ENCODE measurements at places on chromosomes 5 and 9.

GRCh38 chr9:78114581-78114980 lies 83.0 kb upstream of the GNAQ start:
- DNase-seq: no peak

GRCh38 chr9:134355561-134356279 lies 29.5 kb downstream of the RXRA start:
- no peak for DNase-seq

DNA sequence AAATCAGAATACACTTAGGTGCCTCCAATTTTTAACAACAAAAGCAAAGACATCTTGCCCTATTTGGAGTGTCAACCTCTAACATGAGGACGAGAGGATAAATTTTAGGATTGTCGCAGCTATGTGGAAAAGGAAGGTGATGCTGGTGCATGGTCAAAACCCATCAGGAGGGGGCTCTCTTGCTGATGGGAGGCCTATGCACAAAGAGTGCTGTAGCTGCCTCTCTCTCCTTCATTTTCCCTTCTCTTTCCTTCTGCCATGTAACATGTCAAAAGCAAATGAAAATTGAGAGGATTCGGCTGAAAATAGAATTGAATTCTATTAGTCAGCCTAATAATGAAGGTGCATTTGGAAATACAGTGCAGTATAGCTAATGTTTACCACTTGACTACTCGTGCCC lies 578.7 kb upstream of the ZNF462 start:
- no peak for DNase-seq

DNA sequence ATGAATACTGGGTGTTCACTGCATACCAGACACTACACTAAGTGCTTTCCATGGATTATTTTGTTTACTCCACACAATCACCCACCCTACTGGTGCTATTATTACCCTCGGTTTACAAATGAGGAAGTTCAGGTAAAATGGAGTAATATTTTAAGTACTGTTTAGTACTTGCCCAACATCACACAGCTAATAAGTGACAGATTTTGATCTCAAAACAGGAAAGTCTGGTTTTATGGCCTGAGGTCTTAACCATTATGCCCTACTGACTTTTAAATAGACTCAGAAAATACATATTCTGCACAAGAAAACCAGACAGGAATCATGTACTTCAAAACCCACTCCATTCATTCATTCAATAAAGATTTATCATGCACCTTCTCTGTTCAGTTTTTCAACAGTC lies 431.0 kb upstream of the TLE4 start:
- no peak for DNase-seq

DNA sequence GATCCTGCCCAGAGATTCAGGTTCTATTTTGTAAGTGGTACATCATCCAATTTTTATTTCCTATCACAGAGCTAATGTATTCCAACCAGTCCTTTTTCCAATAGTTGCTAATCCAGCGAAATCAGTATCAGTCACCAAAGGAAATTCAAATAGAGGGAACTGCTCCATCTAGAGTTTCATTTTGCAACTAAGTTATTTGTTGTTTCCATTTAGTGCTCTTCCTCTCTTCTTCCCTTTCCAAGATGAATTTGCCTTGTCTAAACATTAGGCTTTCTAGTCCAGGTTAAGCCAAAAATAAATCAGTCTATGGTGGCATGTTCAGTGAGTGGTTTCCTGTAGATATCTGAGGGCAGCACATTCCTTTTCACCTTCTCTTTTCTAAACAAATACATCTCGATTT lies 79.8 kb upstream of the SPATA31D4 start:
- DNase-seq: no peak

DNA sequence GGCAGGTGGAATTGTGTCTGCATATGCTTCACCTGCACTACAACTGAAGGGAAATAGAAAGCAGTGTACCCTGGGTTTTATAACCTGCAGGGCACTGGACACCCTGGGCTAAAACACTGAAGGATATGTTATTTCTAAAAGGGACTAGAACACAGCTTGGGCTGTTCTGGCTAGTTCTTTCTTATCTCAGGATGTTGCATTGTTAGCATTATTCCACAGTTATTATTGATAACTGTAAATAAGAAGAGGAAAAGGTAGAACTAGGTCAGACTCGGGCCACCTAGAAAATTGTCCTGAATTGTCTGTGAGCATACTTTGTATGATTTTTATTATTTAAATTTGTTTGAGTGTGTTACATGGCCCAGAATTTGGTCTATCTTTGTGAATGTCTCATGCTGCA lies 493.9 kb upstream of the CDH9 start:
- no peak for DNase-seq

DNA sequence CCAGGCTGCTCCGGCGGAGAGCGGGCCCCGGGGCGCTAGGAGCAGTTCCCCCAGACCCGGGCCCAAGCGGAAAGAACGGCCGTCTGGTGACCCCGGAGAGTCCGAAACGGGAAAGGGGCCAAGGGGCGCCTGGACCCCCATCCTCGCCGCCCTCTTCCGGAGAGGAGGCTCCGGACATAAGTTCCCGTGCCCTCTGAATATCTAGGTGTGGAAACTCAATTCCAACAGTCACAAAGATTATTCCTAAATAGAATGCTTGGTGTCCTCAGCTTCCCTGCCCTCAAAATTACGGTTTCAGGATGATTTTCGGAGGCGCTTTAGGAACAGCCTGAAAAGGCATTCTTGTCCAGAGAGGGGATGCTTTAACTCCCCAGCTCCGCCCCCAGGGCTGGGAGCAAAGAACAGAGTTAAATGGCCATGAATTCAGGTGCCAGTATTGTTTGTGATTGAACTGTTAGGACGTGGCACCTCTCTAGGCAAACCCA lies 681 bp upstream of the LHFPL2 start:
- no peak for DNase-seq

- no peak for DNase-seq
These were observed 52.9 kb downstream of the COMMD10 start for GRCh38 chr5:116137544-116138378.

GRCh38 chr5:157290981-157291711 lies 25.2 kb downstream of the CYFIP2 start:
- DNase-seq: no peak

GRCh38 chr5:171573451-171574225 lies 154.2 kb downstream of the FGF18 start:
- DNase-seq: no peak

DNA sequence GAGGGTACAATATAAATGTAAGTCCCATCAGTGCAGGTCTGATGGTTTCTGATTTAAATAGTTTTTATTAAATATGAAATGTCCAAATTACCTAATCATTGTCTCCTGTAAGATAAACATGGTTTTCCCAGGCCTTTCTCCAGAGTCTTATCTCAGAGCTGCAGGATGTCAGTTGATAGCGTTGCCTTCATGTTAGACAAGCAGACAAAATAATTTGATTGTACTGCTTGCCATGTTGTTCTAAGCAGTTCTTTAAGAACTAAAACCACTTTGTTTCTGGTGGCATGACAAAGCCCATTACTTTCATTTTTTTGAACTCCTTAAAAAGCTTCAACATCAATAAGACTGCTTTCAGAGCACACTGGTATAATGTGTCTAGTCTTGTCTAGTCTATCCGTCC lies 1073.5 kb downstream of the MAT2B start:
- DNase-seq: no peak

GRCh38 chr5:132887283-132887682 lies 13.8 kb downstream of the LEAP2 start:
- DNase-seq: no peak

DNA sequence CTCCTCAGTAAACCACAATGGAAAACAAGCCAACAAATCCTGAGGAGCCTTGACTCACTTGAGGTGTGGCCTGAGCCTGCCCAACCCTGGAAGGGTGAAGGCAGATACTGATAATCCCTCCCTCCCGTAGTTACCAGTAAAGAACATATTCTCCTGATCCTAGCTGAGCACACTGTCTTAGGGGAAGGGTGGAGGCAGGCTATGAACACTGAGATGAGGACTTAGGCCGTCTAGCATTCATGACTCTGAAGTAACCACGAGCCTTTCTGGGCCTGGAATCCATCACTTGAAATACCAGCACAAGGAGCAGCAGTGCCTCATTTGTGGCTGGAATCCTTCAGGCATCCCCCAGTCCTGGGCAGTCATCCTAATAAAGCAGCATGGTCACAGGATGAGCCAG lies 124.5 kb upstream of the PRLR start:
- DNase-seq: no peak

- no peak for DNase-seq
These were observed 10.3 kb downstream of the FST start for GRCh38 chr5:53490747-53491146.

DNA sequence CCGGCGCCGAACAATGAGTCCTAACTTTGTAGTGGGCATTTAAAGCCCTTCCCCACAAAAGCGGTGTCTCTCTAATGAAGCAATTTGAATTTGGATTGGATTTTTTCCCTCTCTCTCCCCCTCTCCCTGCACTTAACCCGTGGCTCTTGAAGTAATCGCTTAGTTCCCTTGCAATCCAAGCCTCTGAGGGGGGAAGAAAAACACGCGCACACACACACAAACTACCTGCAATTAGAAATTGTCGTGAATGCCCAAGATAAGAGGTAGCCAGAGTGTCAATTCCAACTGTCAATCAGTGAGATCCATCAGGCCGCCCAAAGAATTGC lies 1.2 kb downstream of the LHX6 start:
- DNase-seq: no peak

GRCh38 chr9:2236850-2237249 lies 221.7 kb downstream of the SMARCA2 start:
- DNase-seq: no peak

GRCh38 chr9:29176786-29177185 lies 1603.5 kb upstream of the C9orf72 start:
- DNase-seq: no peak

DNA sequence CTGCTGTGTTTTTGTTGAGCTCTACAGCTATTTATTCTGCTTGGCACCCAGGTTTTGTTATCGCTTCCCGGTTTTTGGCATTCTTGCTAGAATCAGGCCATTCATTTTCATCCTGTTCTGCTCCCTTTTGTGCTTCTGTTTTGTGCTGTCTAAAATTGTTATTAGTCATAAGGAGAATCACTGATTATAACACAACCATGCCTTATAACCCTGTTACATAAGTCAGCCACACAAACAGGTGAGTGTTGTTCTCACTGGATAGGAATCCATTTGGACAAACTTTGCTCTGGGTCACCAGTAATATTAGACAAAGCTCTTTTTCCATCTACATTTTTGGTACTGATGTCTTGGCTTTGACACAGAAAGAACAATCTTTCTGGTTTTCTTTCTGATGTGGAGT lies 622.8 kb downstream of the PSAT1 start:
- no peak for DNase-seq

Data from stimulated activated CD8-positive, alpha-beta memory T cell treated with anti-CD3 and anti-CD28 coated beads, Interleukin-7, amount 100 ng/mL, for 24 hours (primary cell).